ENCODE measurements at places on chromosomes 7 and 10. TPM values are rescaled to one million over a fixed set of nuclear protein-coding genes. Genes with fewer than 3 reads are reported as not detected.

MLLT10 gene
- 50.6 TPM for total RNA-seq

PPP1R9A gene
- 51.3 TPM for total RNA-seq

- no peak overlapping the region for H3K4me3 ChIP-seq
- H3K27me3 ChIP-seq, result no peaks in the 10 kb centered on the region
- H3K4me1 ChIP-seq, result no peaks in the 10 kb centered on the region
- no peak for DNase-seq
- H3K27ac ChIP-seq, result no peak overlapping the region
Observed at GRCh38 chr7:24318326-24318725, 34.3 kb downstream of the NPY start.

SPDYE17 gene
- total RNA-seq, result not detected

PAPSS2 gene
- total RNA-seq, result 7.8 TPM

DNA sequence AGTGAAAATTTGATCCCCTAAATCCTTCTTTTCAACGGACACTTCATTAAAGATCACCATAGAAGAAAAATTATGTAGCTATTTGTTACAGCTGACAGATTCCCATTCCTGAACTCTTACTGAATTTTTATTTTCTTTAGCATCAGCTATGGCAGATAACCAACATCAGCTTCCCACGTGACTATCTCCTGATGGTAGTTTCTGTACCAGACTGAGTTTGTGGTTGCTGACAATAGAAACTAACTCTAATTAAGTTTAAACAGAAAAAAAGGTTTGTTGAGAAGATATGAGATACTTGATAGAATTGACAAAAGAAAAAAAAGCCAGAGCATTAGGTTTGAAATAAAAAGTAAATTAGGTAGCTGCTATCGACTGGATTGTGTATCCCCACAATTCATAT, 101.8 kb downstream of the DYNC1I1 start:
- no peaks in the 10 kb centered on the region for H3K27me3 ChIP-seq
- H3K4me1 ChIP-seq, result peaks cover 9% of the 10 kb centered on the region
- H3K27ac ChIP-seq, result no peak overlapping the region
- no peak for DNase-seq

GRCh38 chr7:68853254-68853653, 745.0 kb upstream of the AUTS2 start:
- DNase-seq, result no peak
- no peaks in the 10 kb centered on the region for H3K36me3 ChIP-seq
- H3K4me3 ChIP-seq, result no peak overlapping the region
- H3K4me1 ChIP-seq, result no peaks in the 10 kb centered on the region
- H3K27me3 ChIP-seq, result no peaks in the 10 kb centered on the region

GRCh38 chr10:116076621-116077020, 196.4 kb downstream of the GFRA1 start:
- DNase-seq, result no peak
- peaks cover 24% of the 10 kb centered on the region for H3K4me1 ChIP-seq
- no peaks in the 10 kb centered on the region for H3K27me3 ChIP-seq
- H3K36me3 ChIP-seq, result no peaks in the 10 kb centered on the region

SPDYE1 gene
- not detected for total RNA-seq

- no peaks in the 10 kb centered on the region for H3K36me3 ChIP-seq
- H3K27ac ChIP-seq, result no peak overlapping the region
- H3K4me1 ChIP-seq, result no peaks in the 10 kb centered on the region
- H3K27me3 ChIP-seq, result no peaks in the 10 kb centered on the region
Observed at GRCh38 chr10:71389768-71390460, 6.8 kb upstream of the CDH23 start.

TMEM176B gene
- 47.4 TPM for total RNA-seq

PKD2L1 gene
- not detected for total RNA-seq

DNA sequence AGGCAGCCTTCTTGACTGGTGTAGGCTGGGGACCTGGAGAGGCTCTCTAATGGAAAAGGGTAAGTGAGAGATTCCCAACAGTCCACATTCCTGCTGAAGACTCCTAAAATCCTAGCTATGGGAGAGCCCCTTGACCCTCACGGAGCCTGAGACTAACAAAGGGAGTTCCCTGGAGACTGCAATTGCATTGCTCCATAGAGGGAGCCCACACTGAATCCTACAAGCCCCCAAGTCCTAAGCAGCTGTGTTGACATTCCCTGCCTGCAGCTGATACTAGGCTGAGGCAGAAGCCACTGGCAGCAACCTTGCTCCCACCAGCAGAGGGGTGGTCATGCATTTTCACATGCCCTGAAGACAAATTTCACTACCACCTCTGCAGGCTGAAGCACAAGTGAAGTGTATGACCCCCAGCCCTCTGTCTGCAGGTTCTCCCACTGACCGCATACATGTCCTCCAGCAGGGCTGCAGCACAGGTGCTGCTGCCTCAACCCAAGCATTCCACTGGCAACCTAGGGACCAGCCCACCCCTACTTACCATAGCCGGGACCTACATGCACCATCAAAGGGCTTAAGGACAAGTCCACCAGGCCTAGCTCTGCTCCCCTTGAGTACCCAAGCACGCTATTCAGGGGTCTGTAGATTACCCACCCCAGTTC, 130.3 kb upstream of the SLC13A1 start:
- H3K36me3 ChIP-seq, result no peaks in the 10 kb centered on the region
- H3K4me1 ChIP-seq, result no peaks in the 10 kb centered on the region

DNA sequence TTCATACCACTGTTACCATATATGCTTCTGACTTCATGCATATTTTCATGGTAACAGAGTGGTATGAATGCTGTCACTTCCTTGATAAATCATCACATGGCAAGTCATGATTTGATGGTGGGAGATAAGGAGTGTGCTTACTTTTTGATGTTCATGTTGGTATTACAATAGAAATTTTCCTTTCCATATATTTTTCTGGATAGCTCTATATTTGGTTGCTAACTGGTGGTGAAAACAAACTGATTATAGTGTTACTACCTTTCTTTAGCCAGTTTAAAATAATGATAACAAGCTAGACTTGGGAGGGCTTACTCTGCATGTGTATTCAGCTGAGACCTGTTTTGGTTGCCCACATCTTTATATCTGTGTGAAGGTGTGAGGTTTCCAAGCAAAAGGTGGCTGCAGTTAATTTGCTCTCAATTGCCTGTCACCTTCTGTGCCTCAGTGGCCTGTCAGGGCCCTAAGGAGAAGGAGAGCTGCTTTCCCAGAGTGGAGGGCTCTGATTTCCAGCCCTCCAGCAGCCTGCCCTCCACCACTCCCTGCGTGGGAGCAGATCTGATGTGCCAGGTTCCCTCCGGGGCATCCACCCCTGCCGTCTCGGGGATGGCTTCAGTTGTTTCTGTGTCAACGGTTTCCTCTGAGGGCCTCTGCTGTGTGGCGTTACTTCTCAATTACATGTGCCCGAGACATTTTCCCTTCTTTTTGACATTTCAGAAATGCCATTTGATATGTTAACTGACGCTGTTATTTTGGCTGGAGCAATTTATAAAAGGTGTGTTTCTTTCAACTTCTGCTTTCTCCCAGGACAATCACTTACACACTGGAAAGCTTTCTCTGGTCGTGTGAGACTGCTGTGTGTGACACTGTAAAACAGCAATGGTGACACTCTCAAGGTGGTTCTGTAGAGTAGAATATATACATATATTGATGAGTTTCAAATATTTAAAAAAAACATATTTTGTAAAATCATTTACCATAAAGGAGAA, 107.7 kb upstream of the KLF6 start:
- H3K36me3 ChIP-seq, result no peaks in the 10 kb centered on the region
- H3K4me1 ChIP-seq, result peaks cover 13% of the 10 kb centered on the region

RPEL1 gene
- not detected for total RNA-seq

- no peaks in the 10 kb centered on the region for H3K36me3 ChIP-seq
- no peak for DNase-seq
- H3K4me3 ChIP-seq, result no peak overlapping the region
- H3K27ac ChIP-seq, result no peak overlapping the region
- H3K27me3 ChIP-seq, result no peaks in the 10 kb centered on the region
Observed at GRCh38 chr10:25573316-25573715, 360.7 kb upstream of the MYO3A start.
